SK-N-MC (cell line): ENCODE measurements at places on chromosomes 4 and X.

GRCh38 chrX:27522500-27522899 is 59.4 kb upstream of the PPP4R3C start:
- DNase-seq = no peak

- DNase-seq = no peak
Measured at GRCh38 chrX:1202251-1202650, 10.2 kb downstream of the CRLF2 start.

GRCh38 chr4:101393256-101393655 is 45.9 kb upstream of the PPP3CA start:
- DNase-seq = no peak

GRCh38 chr4:53697016-53697685 is 105.9 kb upstream of the LNX1 start:
- no peak for DNase-seq

GRCh38 chrX:133985967-133986683 is 731 bp upstream of the GPC3 start:
- DNase-seq = no peak

- DNase-seq = no peak
Measured at GRCh38 chrX:6225288-6225910, 3.3 kb downstream of the NLGN4X start.

DNA sequence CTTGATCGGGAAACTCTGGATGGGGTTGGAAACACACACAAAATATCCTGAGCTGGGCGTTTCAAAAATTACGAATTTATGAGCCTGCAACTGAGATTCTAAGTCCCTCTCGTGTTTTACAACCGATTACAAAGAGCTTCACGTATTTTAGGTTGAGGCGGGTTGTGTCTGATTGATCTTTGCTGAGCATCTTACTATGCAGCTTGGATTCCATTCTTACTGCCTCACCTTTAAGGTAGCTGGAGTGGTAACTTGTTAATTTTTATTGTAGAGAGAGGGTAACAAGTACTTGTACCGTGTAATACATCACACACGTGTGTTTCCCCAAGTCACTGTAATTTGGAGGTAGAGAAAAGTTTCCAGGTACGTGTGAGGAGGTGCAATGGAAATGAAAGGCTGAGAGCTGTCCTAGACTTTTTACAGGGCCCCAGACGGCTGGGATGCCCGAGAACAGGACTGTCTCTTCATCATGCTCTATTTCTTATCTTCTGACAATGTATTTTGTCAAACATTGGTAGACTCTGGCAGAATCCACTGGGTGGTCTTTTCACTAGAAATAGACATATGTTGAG is 97.8 kb upstream of the TENM3 start:
- no peak for DNase-seq

DNA sequence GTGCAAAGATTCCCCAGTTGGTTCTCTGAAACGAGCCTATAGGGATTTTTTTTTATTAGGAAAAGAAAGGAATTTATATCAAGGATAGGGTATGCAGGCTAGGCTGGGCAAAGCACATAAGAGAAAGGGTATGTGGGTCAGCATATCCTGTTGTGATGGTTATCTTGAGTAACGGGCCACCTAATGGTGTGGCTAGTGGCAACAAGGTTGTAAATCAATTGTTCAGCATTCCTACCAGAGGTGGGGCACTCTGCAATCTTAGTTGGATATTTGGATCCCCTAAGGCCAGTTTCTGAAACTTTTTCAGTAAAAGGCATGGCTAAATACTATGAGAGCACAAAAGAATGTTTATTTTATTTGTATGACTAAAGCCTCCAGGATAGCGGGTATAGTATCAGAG is 42.7 kb downstream of the DCAF12L1 start:
- DNase-seq = no peak

- peak; percentile 20 for DNase-seq
Measured at GRCh38 chrX:138128027-138128671, 562.2 kb downstream of the ZIC3 start.

- DNase-seq = no peak
Measured at GRCh38 chr4:124079174-124079780, 633.3 kb downstream of the ANKRD50 start.

GRCh38 chr4:80385397-80386280 is 50.1 kb downstream of the CFAP299 start:
- no peak for DNase-seq

GRCh38 chr4:37567836-37568235 is 118.3 kb downstream of the RELL1 start:
- DNase-seq = no peak

DNA sequence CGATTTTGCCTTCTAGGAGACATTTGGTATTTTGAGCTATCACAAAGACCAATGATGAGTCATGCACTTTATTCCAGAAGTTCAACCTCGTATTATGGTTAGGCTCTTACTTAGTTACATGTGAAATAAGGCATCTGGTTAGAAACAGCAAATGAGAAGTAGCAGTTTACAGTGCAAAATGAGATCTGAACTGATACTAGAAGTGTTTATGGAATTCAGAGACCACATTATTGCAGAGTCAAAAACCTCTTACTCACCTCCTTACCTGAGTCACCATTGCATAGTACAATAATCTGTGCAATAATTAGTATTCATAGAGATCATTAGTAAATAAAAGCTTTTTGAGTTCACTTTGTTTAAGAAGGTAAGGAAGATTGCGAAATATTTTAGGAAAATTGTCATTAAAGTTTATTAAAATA is 38.7 kb downstream of the SEC24B start:
- DNase-seq = no peak

DNA sequence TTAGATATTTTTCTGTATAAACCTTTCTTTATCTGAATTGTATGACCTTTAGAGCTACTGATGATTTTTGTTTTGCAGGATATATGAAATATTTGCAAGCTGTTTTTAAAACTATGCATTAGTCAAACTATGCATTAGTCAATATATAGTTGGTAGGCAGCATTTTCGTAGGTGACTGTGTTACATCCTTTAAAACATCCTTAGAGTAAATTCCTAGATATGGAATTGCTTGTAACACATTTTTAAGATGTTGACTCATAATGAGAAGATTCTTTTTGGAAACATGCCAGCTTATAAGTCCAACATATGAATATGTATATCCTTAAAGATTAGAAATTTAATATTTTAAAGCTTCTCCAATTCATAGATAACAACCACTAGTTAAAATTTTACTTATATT is 1768.5 kb downstream of the PCDH7 start:
- DNase-seq = no peak

DNA sequence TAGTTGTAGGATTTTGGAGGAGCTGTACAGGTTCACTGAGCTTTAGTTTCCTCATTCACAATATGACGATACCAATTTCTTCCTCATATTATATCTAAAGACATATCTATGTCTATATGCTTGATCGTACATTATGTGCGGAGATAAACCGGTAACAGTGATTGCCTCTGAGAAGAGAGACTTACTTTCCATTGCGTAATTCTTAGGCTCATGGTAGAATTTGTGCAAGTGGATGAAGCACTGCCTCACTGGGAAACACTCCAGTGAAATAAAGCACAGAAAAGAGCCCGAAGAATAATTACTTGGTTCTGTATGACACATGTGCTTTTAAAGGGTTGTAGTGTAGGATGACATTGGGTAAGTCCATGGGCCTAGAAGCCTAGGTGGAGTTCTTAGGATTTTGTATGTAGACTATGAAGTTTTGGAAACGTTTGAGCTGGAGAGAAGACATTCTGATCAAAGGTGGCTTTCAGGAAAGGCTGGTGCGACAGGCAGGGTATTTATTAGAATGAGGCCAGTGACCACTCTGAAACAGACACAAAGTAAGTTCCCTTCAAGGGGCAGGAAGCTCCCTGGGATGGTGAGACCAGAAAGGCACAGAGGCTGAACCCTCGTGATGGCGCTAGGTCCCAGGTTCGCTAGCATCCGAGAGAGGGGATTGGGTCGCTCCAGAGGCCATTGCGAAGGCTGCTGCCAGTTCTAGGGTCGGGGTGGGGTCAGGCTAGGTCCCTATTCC is 649 bp upstream of the VBP1 start:
- DNase-seq = no peak

- no peak for DNase-seq
Measured at GRCh38 chr4:94583914-94584641, 132.3 kb downstream of the PDLIM5 start.

DNA sequence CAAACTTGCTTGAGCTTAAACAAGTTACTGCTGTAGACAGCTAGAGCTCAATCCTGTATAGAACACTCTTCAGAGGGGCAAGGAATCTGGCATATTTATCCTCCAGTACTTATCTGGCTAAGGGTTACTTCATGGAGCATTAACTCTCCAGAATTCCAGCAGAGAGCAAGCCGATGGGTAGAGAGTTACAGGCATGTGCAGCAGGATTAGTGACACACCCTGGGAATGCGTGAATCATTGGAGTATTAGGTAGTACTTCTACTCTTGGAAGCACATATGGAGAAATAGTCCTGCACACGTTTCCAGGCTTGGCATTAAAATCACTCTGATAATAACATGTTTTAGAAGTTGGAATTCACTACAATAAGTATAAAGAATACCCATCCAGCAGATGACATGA is 35.4 kb downstream of the GRXCR1 start:
- no peak for DNase-seq

DNA sequence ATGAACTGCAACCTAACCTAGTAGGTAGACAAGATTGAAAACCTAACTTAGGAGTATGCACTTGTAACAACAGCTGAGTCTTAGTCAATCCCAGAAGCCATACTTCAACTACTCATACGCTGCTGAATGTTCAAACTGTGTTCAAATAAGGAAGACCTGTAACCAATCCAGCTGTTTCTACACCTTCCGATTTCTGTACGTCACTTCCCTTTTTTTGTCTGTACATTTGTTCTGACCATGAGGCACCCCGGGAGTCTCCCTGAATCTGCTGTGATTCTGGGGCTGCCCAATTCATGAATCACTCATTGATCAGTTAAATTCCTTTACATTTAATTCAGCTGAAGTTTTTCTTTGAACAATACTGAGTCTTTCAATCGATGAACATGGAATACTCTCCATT is 89.5 kb downstream of the BMP3 start:
- DNase-seq = no peak

DNA sequence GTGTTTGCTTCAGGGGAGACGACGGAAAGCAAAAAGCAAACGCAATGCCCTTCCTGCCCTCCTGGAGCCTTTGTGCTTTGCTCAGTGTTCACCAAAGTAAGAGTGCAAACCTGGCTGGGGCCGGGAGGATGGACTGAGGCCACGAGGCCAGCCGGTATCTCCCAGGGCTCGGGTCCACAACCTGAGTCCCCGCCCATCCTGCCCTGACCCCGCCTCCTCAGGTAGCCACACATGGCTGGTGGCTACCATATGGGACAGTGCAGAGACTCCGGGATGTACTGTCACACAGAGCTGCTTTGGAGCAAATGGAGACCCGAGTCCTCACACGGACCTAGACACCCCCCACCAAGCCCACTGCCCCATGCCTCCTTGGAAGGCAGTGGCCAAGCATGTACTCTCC is 4.8 kb downstream of the ATP2B3 start:
- DNase-seq = no peak

- DNase-seq = no peak
Measured at GRCh38 chr4:1784789-1785591, 8.1 kb upstream of the FGFR3 start.

DNA sequence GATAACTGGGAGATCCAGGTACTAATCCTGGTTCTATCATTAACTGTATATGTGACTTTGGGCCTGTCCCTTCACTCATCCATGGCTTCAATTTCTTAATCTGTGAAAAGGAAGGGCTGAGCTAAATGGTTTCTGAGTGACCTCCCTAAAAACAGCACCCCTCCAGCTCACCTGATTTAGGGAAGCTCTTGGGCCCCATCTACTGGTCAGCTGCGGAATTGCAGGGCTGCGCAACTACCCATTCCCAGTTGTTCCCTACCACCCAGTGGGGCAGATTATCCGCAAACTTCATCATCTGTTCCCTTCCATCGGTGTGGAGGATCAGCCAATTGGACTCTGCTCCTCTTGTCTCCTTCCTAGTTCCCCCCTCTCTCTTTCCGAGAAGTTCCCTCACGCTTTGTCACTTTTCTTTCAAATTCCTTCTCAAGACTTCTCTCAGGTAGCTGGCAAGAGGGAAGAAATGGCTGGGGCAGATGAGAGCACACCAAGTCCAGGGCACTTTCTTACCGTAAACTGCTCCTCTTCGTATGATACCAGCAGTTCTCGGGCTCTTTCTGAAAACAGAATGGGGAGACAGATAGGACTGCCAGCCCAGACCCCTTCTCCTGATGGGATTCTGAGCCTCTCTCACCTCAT is 5.8 kb downstream of the LAS1L start:
- no peak for DNase-seq

DNA sequence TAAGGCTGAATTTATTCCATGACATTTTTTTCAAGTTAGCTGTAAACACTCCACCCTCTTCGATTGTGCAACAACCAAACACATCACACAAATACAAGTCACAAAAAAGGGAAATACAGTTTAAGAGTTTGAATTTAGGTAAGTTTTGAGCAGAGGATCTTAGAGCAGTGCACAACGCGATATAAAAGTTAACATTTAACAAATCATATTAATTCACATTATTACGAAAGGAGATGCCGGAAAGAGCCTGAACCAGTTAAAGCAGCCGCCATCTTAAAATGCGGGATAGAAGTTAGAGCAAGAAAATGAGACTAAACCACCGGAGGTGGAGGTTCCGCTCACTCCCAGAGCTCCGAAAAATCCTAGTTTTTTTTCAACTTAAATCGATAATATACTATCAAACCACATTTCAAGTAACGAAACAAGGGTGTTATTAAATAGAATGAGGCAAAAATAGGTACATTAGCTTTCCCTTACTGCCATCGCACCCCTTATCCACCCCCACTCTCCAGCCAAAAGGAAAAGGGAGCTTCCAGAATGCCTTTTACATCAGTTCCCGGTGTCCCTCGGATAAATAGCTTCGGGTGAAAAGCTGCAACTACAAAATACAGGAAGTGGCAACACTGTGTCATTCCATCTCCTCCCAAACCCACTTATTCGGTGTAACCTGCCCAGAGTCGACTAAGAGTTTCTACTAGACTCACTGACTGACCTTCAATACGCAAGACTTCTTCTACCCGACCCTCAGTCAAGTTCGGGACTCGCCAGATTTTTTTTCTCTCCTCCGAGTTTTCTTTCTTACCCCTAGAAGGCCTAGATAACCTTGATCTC is 1.9 kb downstream of the UBE2D3 start:
- no peak for DNase-seq

DNA sequence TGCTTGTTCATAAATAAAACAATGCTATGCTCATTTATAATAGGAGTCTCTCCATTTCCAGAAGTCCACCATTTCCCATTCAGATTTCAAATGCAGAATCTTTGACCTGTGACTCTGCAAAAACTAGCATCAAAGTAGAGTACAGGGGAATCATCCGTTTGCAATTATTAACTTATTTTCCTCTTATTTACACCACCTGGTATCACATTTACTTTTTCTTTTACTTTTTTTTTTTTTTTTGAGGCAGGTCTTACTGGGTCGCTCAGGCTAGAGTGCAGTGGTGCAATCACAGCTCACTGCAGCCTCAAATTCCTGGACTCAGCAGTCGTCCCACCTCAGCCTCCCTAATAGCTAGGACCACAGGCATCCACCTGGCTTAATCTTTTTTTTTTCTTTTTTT is 37.6 kb downstream of the RBM47 start:
- no peak for DNase-seq

DNA sequence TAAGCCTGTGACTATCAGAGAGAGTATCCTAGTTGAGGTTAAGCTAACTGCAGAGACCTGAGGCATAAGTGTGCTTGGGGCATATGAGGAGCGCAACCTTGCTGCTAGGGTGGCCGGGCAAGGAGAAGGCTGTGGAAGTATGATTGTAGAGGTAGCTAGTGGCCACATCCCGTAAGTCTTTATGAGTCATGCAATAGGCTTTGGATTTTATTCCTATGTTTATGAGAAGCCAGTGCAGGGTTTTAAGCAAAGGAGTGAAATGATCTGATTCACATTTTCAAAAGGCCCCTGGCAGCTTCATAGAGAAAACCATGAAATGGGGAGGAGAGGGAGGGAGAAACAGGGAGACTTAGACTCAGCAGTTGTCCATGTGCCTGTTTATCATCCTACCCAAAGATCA is 92.1 kb upstream of the WDFY3 start:
- DNase-seq = no peak
